ENCODE measurements at places on chromosomes 11 and 22.

DNA sequence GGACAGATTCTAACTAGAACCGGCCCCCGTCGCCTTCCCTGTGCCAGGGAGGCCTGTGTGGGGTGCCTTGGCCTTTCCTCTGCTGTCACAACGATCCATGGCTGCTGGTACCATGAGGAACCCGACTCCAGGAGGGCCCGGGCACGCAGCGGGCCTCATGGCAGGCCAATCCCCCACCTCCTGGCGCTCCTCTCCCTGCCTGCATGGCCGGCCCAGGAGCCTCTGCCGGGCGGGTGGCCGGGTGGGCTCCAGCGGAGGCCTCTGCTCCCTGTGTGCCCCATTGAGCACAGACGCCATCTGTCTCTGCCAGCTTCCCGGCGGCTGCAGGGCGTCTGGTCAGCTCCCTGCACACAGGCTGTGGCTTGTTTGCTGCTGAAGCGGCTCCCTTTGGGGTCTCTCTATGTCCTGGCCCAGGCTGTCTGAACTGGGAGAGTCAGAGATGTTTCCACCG is 86.5 kb downstream of the MYEOV start:
- DNase-seq, result no peak

DNA sequence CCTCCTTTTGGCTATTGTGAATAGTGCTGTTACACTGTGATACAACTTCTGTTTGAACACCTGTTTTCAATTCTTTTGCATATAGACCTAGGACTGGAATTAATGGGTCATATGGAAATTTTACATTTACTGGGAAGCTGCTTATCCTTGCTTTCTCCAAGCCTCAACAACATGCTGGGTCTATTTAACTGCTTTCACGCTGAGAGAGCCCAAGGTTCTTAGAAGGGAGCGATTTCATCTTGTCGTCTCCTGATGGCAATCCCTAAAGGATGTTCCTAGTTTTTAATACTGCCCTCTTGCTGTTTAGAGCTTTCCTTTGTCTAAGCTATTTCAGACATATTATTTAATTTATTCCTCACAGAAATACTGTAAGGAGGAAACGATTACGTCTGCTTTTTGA is 15.5 kb downstream of the IRAG1 start:
- no peak for DNase-seq

GRCh38 chr11:77052518-77052917 is 14.3 kb upstream of the CAPN5 start:
- no peak for DNase-seq

DNA sequence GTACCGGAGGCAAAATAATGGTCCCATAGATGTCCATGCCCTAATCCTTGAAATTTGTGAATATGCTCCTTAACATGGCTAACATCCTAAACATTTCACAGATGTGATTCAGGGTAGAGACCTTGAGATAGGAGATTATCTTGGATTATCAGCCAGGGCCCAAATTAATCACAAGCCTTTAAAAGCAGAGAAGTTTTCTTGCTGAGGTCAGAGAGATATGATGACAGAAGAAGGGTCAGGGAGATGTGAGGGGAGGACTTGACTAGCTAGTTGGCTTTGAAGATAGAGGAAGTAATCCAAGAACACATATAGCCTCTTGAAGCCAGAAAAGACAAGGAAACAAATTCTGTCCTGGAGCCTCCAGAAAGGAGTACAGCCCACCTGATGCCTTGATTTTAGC is 19.1 kb upstream of the FDX1 start:
- DNase-seq, result no peak

- no peak for DNase-seq
Observed at GRCh38 chr11:91124363-91124762, 901.5 kb upstream of the CHORDC1 start.

DNA sequence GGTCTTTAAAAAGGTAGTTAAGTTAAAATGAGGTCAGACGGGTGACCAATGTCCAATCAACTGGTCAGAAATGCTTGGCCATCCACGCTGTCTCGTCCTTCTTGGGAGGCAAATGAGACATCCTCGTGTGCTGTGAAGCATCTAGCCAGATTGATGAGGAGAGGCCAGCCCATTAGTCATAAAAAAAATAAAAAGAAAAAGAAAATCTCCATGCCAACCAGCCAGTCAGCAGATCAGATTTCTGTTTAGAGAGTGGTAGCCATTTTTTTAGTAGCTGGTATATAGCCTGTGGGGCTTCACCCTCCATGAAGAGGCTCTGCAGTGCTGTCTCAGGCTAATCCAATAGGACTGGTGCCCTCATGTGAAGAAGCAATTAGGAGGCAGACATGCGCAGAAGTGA is 343.1 kb upstream of the SYN3 start:
- peak; percentile 63 for DNase-seq

- DNase-seq, result no peak
Observed at GRCh38 chr11:19625438-19625837, 87.2 kb upstream of the NAV2 start.
